ENCODE measurements at places on chromosomes 13 and 19. TPM values are rescaled to one million over a fixed set of nuclear protein-coding genes. Genes with fewer than 3 reads are reported as not detected.

The BCAM gene
- total RNA-seq, result 467 TPM

The MUC16 gene
- 0.06 TPM for total RNA-seq

The ZNF665 gene
- total RNA-seq, result 4.3 TPM

The IL17D gene
- total RNA-seq, result 4.3 TPM

The FUT6 gene
- 19.0 TPM for total RNA-seq

The CASP14 gene
- 0.12 TPM for total RNA-seq

The ZNF83 gene
- total RNA-seq, result 86.5 TPM
